Fibroblast of the aortic adventitia (primary cell): ENCODE measurements at places on chromosomes 5 and 9.
A peak's percentile ranks its signal among the peaks of the same experiment; 100 is the strongest.

DNA sequence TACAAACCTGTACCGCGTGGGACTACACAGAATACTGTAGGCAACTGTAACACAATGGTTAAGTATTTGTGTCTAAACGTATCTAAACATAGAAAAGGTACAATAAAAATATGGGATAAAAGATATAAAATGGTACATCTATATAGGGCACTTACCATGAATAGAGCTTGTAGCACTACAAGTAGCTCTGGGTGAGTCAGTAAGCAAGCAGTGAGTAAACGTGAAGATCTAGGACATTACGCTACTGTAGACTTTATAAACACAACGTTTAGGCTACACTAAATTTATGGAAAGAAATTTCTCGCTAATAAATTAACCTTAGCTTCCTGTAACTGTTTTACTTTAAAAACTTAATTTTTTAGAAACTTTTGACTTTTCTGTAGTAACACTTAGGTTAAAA, 46.5 kb downstream of the MRPS27 start:
- DNase-seq, result no peak

GRCh38 chr9:28696960-28697359, 1123.7 kb upstream of the C9orf72 start:
- no peak for DNase-seq

GRCh38 chr5:77921094-77921768, 145.1 kb upstream of the TBCA start:
- DNase-seq, result no peak

- peak; percentile 32 for DNase-seq
Measured at GRCh38 chr9:136488247-136489214, 5.7 kb upstream of the SEC16A start.
